ENCODE measurements at places on chromosomes 5 and 9. TPM values are rescaled to one million over a fixed set of nuclear protein-coding genes. Genes with fewer than 3 reads are reported as not detected.

DNA sequence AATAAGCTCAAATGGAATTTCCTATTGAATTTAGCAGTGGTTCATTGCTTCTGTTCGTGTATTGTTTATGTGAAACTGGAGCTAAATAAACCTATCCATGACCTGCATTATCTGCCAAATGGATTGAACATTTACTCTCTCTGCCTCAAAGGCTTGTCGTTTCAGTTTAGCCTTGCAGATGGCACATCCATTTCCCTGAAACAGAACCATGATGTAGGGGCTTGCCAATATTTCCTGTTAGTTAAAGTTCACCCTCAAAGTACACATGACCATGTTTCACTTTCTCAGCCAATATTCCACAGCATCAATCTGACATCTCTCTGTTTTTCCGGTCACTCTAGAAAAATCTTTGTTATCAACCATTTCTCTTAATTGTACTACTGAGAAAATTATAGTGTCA is 545.3 kb downstream of the TAF11L14 start:
- H3K4me1 ChIP-seq = no peaks in the 10 kb centered on the region
- no peaks in the 10 kb centered on the region for H3K36me3 ChIP-seq
- no peak overlapping the region for H3K27ac ChIP-seq
- no peak overlapping the region for H3K4me3 ChIP-seq
- no peak for DNase-seq

- H3K4me1 ChIP-seq = peaks cover 2% of the 10 kb centered on the region
- H3K27me3 ChIP-seq = no peaks in the 10 kb centered on the region
- H3K27ac ChIP-seq = peak overlapping the region; percentile 18
- peaks cover 61% of the 10 kb centered on the region for H3K36me3 ChIP-seq
- DNase-seq = no peak
Measured at GRCh38 chr9:6471231-6471850, 58.3 kb downstream of the UHRF2 start.

- H3K27me3 ChIP-seq = no peaks in the 10 kb centered on the region
- no peak overlapping the region for H3K27ac ChIP-seq
- no peak for DNase-seq
- H3K4me3 ChIP-seq = no peak overlapping the region
Measured at GRCh38 chr5:106730912-106731311, 939.8 kb downstream of the EFNA5 start.

GRCh38 chr5:68682400-68683160 is 411.2 kb upstream of the SLC30A5 start:
- H3K27me3 ChIP-seq = peaks cover 8% of the 10 kb centered on the region
- no peak for DNase-seq
- H3K4me3 ChIP-seq = no peak overlapping the region
- H3K36me3 ChIP-seq = no peaks in the 10 kb centered on the region
- H3K27ac ChIP-seq = no peak overlapping the region

GRCh38 chr5:84718377-84718776 is 333.7 kb upstream of the EDIL3 start:
- H3K36me3 ChIP-seq = no peaks in the 10 kb centered on the region
- H3K27me3 ChIP-seq = no peaks in the 10 kb centered on the region
- DNase-seq = no peak

DNA sequence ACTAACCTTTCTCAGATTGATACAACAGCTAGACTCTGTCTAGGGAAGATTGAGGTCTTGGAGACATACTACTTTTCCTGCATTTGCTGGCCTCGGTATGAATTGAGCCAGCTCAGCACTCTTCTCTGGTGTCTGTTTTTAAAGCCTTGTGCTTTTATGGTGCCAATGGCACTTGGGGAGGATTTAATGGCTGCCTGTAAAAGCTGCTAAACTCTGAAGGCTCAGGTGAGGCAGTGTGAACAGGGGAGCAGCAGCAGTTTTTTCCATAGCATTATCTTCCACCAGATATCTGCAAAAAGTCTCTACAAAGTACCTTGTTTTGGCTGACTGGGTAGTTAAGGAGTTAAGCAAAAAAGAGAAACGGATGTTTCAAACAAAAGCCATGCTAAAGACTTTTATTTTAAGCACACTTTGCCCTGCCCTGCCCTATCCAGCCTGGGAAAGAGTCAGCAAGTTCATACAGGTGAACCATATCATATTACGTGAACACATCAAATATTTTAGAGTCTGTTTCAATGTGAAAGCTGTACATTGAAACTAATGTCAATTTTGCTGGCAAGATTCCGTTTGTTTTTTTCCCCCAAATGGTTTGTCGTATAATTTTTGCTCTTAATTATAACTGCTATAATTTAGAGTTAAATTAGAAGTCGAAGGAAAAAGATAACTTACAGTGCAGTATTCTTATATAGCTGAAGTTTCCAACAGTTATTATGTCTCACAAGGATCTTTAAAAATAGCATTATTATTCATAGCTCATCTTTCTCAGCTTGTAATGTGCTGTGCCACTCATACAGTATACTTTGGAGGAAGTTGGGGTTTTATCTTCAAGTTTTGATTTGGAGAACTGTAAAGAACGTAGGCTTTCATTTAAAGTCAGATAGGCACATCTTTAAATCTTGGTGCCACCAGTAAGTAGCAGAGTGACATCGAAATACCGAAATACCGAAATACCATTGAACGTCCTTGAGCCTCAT is 424.1 kb upstream of the CD180 start:
- H3K27me3 ChIP-seq = peaks cover 5% of the 10 kb centered on the region
- H3K27ac ChIP-seq = no peak overlapping the region
- no peaks in the 10 kb centered on the region for H3K4me1 ChIP-seq
- no peak overlapping the region for H3K4me3 ChIP-seq
- no peak for DNase-seq

GRCh38 chr9:120161776-120162175 is 418.2 kb downstream of the CDK5RAP2 start:
- no peak overlapping the region for H3K27ac ChIP-seq
- no peak overlapping the region for H3K4me3 ChIP-seq
- H3K4me1 ChIP-seq = no peaks in the 10 kb centered on the region
- H3K36me3 ChIP-seq = no peaks in the 10 kb centered on the region

DNA sequence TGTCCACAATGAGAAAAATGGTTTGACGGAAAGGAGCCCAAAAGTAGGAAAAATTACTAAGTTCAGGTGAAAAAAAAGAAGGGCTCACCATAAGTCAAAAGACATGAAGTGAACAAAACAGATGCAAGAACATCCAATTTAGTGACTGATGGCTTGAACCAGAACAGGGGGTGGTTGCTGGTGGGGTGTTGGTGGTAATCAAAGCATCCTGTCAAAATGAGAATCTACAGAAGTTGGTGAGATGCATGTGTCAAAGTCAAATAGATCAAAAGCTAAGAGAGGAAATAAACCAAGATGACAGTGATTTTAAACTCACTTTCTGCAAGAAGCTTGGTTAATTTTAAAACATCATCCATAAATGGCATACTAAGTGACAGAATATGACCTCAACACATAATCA is 117.4 kb downstream of the MLLT3 start:
- H3K36me3 ChIP-seq = no peaks in the 10 kb centered on the region
- H3K4me1 ChIP-seq = peaks cover 13% of the 10 kb centered on the region
- H3K27me3 ChIP-seq = no peaks in the 10 kb centered on the region

DNA sequence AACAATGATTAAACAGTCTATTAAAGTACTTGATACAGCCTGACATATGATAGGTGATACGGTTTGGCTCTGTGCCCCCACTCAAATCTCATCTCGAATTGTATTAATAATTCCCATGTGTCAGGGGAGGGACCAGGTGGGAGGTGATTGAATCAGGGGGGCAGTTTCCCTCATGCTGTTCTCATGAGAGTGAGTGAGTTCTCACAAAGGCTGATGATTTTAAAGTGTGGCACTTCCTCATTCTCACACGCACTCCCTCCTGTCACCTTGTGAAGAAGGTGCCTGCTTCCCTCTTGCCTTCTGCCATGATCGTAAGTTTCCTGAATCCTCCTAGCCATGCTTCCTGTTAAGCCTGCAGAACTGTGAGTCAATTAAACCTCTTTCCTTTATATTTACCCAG is 40.1 kb upstream of the TARS1 start:
- peaks cover 5% of the 10 kb centered on the region for H3K27me3 ChIP-seq
- H3K27ac ChIP-seq = no peak overlapping the region
- peaks cover 4% of the 10 kb centered on the region for H3K4me1 ChIP-seq
- H3K36me3 ChIP-seq = no peaks in the 10 kb centered on the region
- H3K4me3 ChIP-seq = no peak overlapping the region

DNA sequence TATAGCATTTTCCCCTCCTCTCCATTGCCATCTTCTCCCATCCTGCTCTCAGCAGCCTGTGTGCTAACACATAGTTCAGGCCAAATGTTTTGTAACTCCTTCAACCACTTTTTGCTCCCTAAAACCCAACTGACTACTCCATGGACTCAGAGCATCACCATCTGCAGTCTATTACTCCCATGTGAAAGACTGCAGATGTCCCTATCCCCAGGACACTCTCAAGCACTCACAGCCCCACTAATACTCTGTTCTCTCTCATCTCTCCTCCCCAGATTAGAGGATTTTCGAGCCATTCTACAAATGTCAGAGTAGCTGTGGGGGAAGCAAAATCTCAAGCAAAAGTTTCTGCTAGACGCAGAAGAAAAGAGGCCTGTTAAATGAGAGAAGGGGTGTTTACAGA is 99.3 kb downstream of the ITGA1 start:
- no peak overlapping the region for H3K27ac ChIP-seq
- H3K4me1 ChIP-seq = no peaks in the 10 kb centered on the region
- no peak for DNase-seq
- H3K27me3 ChIP-seq = no peaks in the 10 kb centered on the region

DNA sequence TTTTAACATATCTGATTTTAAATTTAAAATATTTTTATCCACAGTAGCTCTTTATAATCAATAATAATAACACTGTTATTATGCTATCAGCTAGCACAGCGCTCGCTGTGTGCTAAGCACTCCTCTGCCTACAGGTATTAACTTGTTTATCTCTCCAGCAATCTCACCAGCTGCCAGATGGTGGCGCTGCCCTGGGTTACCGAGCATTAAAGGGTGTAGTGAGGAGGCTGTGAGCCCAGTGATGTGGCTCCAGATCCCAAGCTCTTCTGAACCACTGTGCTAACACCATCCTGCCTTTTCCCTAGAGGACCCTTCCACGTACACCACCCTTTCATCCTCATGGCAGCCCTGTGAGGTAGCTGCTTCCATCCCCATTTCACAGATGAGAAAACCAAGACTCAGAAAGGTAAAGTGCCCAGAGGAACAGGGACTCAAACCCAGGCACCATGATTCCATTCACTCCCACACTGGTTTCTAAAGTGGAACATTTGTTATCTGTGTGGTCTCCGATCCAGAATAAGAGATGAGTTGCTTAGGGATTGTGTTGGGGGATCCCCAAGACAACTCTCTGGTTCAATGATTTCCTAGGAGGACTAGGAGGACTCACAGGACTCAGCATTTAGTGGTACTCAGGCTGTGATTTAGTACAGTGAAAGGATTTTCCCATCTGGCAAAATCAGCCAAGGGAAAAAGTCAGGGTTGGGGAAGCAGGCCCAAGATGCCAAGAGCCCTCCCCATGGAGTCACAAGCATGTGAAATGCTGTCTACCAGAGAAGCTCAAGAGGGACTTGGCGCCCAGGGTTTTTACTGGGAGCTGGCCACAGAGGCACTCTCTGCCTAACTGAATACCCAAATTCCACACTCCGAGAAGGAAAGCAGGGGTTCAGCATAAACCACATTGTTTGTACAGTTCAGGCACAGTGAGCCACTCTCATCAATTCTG is 7.0 kb downstream of the IGFBPL1 start:
- no peaks in the 10 kb centered on the region for H3K4me1 ChIP-seq
- no peak for DNase-seq
- H3K27me3 ChIP-seq = peaks cover 29% of the 10 kb centered on the region
- no peak overlapping the region for H3K4me3 ChIP-seq
- H3K27ac ChIP-seq = no peak overlapping the region

- no peak for DNase-seq
- H3K36me3 ChIP-seq = no peaks in the 10 kb centered on the region
- no peaks in the 10 kb centered on the region for H3K27me3 ChIP-seq
- H3K4me1 ChIP-seq = peaks cover 13% of the 10 kb centered on the region
- H3K27ac ChIP-seq = no peak overlapping the region
Measured at GRCh38 chr5:134459010-134459403, 47.3 kb upstream of the CDKN2AIPNL start.

- H3K4me3 ChIP-seq = no peak overlapping the region
- no peaks in the 10 kb centered on the region for H3K4me1 ChIP-seq
- H3K36me3 ChIP-seq = peaks cover 74% of the 10 kb centered on the region
- DNase-seq = no peak
Measured at GRCh38 chr9:109035684-109036423, 22.6 kb upstream of the CTNNAL1 start.

GRCh38 chr5:137933491-137933911 is 44.2 kb downstream of the PKD2L2 start:
- peak overlapping the region; percentile 6 for H3K27ac ChIP-seq
- DNase-seq = no peak
- no peak overlapping the region for H3K4me3 ChIP-seq
- no peaks in the 10 kb centered on the region for H3K27me3 ChIP-seq

DNA sequence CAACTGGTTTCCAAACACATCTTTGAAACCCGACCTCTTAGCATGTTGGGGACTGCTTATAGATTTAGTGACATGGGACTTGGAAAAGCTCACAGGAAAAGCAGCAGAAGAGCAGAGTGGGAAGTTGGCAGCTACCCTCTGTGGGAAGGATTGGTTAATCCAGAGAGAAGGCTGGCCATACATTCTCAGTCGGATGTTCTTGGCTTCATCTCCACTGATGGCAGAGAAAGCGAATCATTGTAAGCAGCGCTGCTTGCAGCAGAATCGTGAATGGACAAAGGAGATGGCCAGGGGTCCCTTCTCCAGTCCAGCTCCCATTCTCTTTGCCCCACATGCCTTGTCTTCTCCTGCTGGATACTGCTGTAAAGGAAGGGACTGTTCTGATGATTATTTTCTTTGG is 62.7 kb downstream of the MEGF10 start:
- H3K27me3 ChIP-seq = peaks cover 3% of the 10 kb centered on the region
- H3K27ac ChIP-seq = no peak overlapping the region
- DNase-seq = no peak
- no peak overlapping the region for H3K4me3 ChIP-seq
- no peaks in the 10 kb centered on the region for H3K4me1 ChIP-seq

- peak; percentile 56 for DNase-seq
- H3K27me3 ChIP-seq = peaks cover 15% of the 10 kb centered on the region
- H3K4me3 ChIP-seq = peak overlapping the region; percentile 92
- peaks cover 9% of the 10 kb centered on the region for H3K36me3 ChIP-seq
Measured at GRCh38 chr5:181207214-181207959, 2.4 kb upstream of the TRIM7 start.

CDHR2 gene
- total RNA-seq = 0.42 TPM

AIF1L gene
- not detected for total RNA-seq

LRRC70 gene
- total RNA-seq = 0.84 TPM

Measured in activated B cell treated with CpG ODN at 0.5 μM for 24 hours (primary cell).